Fibroblast of gingiva (primary cell): ENCODE measurements at places on chromosomes 2 and 18.
A peak's percentile ranks its signal among the peaks of the same experiment; 100 is the strongest.

GRCh38 chr2:54471221-54471711 is 15.1 kb downstream of the SPTBN1 start:
- peak; percentile 30 for DNase-seq

- DNase-seq: no peak
These were observed 1.0 kb upstream of the HJURP start for GRCh38 chr2:233855345-233855744.

GRCh38 chr2:143171817-143172216 is 42.6 kb downstream of the ARHGAP15 start:
- peak; percentile 15 for DNase-seq

- DNase-seq: no peak
These were observed 136.0 kb downstream of the PTH2R start for GRCh38 chr2:208542465-208543041.

DNA sequence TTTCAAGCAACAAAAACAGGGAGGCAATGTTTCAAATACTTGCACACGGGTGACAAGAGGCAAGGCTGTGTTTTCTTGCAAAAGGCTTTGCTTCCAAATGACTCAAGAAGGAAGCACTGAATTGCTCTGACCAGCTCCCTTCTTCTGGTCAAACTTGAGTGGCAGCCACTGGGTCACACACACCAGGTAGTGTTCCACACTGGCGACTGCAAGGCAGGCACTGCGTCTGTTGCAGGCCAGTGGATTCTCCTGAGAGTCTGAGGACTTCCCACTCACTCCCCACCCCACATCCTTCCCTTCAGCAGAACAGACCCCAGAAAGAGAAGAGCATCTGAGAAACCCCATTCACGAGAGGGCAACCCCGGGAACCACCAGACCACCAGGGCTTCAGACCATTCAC is 19.8 kb downstream of the PARD6G start:
- DNase-seq: no peak

- no peak for DNase-seq
These were observed 312.3 kb upstream of the LRRTM4 start for GRCh38 chr2:77834360-77835002.

GRCh38 chr2:200498402-200499162 is 11.3 kb downstream of the KCTD18 start:
- DNase-seq: no peak

- DNase-seq: no peak
These were observed 58.3 kb downstream of the FEZ2 start for GRCh38 chr2:36539631-36540030.

DNA sequence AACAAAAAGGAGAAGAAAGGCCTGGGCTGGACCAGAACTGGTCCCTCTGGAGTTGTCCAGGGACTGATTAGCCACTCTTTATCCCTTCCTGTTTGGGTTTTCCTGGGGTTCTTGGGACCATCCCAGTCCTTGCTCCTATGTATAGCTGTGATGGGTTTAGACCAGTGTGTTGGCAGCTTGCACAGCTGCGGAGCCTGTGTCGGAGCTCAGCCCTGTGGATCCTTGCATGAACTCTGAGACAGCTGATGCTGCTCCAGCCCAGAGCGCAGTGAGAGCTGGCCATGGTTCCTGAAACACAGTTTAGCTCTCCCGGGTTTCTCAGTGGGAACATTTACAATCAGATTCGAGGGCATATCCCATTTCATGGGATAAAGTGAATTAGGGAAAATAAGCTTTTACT is 16.9 kb downstream of the IMPA2 start:
- DNase-seq: no peak

DNA sequence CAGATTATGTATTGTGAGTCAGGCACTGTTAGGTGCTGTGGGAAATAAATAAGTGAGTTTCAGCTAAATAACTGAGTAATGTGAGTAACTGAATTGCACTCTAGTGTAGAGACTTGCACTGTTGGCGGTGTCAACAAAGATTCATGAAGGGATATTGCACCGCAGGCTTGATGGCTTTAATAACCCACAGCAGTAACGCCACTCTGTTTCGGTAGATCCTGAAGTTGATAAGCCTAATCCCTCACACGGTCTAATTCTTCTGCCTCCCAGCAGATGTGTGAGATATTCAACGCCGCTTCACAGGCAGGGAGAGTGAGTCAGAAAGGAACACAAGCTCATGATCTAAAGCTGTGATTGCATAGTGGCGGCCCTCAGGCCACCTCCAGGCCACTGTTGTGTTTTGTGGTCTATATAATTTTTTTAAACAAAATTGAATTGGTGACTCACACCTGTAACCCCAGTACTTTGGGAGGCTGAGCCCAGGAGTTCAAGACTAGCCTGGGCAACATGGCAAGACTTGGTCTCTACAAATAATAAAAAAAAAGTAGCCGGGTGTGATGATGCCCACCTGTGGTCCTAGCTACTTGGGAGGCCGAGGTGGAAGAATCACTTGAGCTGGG is 94.3 kb downstream of the LIPG start:
- DNase-seq: no peak

- no peak for DNase-seq
These were observed 77.0 kb upstream of the SMIM21 start for GRCh38 chr18:75504469-75504868.

- no peak for DNase-seq
These were observed 71.9 kb downstream of the EPC2 start for GRCh38 chr2:148716378-148716920.

- DNase-seq: no peak
These were observed 270.7 kb downstream of the HAUS1 start for GRCh38 chr18:46374850-46375249.

- no peak for DNase-seq
These were observed 737 bp upstream of the MAPK4 start for GRCh38 chr18:50558948-50559751.
